SW480 (cell line): ENCODE measurements at places on chromosomes 2 and 18.

- DNase-seq = no peak
Measured at GRCh38 chr2:215847718-215848117, 165.6 kb downstream of the MREG start.

GRCh38 chr2:171389325-171389724 is 44.5 kb downstream of the METTL8 start:
- no peak for DNase-seq

- DNase-seq = peak; percentile 82
Measured at GRCh38 chr2:58973811-58974281, 732.7 kb upstream of the FANCL start.

GRCh38 chr2:20562540-20563225 is 88.2 kb downstream of the HS1BP3 start:
- no peak for DNase-seq

GRCh38 chr18:497688-498087 is 2.8 kb downstream of the COLEC12 start:
- no peak for DNase-seq

- DNase-seq = peak; percentile 79
Measured at GRCh38 chr2:127454595-127455565, 36.7 kb downstream of the PROC start.

DNA sequence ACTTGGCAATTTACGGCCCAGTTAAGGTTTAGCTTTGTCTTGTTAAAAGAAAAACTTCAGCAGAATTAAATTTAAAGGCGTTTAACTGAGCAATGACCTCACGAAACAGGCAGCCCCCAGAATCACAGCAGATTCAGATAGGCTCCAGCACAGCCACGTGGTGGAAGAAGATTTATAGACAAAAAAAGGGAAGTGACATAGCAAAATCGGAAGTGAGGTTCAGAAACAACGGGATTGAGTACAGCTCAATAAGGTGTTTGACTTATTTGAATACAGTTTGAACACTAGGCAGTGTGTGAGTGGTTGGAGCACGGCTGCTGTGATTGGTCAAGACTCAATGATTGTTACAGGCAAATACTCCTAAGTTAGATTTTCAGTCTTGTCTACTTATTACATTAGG is 79.8 kb downstream of the MOGAT1 start:
- DNase-seq = no peak

DNA sequence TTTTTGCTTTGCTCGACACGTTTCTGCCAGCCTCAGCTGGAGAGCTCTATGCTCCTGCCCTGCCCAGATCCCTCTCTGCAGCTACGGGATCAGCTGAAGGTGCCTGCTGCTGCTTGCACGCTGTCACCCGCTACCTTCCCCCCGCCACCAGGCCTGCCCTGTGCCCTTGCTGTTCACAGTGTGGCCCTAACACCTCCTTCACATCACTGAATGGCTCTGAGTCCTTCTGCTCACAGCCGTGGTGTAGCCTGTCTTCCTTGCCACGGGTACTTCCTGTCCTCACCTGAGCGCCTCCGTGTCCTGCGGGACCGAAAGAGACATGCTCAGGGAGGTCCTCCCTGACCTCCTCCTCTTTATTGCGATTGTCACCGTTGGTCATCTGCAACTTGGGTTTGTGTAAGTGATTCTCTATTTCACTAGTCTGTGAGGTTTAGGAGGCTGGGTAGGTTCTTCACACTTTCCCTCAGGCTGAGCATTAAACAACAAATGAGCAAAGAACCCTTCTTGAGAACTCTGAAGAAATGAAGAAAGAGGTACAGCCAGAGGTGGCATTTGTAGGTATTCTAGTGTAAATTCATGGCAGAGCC is 127.5 kb downstream of the NCK2 start:
- no peak for DNase-seq

DNA sequence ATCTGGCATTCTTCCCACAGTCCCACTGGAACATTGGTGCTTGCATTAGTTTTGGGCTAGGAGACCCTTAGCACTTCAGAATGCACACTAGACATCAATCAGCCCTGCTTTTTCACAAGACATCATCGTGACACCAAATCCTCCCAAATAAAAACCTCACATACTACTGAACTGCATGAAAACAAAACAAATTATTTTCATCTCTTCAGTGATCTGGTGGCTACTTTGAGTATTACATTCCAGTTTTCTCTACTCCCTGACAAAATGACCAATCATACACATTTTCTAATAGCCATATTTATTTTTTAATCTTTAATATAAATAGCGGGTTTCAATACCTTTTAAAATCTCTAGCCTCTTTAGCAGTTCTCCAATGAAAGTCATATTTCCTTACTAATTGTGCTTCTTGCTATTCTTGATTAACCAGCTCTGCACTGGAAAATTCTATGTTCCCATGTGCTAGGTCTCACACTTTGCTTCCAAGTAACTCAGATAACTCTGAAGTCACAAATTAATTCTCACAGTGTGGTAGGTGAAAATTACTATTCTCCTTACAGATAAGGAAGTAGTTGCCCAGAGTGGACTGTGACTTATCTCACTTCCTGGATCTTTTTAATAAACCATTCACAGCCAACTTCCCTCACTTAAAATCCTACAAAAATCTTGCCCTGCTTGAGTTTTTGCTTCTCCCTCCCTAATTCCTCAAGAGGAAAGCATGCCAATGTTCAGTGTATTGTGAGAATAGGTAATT is 82.5 kb upstream of the EPB41L3 start:
- no peak for DNase-seq

GRCh38 chr2:54054271-54054670 is 61.1 kb upstream of the ACYP2 start:
- DNase-seq = no peak

GRCh38 chr2:150232871-150233270 is 254.6 kb downstream of the RND3 start:
- DNase-seq = no peak

GRCh38 chr2:160096409-160096808 is 34.0 kb upstream of the PLA2R1 start:
- DNase-seq = no peak

DNA sequence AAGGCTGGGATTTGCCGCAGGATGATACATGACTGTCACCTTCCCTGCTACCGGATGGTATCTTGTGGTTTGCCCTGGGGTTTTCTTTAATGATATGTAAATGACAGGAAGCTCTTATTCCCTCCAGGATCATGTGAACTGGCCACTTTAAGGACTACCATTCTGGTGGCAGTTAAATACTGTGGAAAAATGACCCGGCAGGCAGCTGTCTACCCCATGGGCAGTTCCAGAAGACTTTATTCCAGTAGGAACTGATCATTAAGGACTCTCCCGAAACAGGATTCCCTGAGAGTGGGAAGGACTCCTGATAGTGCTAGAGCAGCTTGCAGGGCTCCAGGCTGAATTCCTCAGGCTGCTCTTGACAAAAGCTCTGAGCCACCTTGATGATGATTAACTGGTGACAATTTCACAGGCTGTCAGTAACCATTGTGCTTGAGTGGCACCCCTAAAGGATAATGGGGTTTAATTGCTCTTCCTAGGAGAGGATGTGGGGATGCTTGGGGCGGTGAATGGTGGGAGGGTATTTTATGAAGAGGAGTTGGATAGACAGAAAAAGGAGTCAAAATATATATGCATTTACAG is 212.0 kb downstream of the CPS1 start:
- no peak for DNase-seq

DNA sequence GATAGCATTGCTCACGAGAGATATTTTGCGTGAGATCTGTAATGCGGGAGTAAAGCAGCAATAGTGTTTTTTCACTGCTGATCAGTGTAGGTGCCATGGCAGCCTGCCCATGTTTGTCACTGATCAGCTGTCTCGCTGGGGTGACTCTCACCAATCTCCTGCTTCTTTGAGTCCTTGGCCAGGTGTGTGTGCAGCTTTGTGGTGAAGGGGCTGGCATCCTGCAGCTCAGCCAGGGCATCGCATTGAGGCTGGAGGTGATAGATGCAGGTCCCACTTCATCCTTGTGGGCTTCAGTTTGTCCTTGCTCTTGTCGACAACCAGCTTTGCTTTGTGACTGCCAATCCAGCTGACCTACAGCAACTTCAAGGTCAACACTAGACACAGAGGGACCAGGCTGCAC is 258.3 kb upstream of the CXCR4 start:
- no peak for DNase-seq

DNA sequence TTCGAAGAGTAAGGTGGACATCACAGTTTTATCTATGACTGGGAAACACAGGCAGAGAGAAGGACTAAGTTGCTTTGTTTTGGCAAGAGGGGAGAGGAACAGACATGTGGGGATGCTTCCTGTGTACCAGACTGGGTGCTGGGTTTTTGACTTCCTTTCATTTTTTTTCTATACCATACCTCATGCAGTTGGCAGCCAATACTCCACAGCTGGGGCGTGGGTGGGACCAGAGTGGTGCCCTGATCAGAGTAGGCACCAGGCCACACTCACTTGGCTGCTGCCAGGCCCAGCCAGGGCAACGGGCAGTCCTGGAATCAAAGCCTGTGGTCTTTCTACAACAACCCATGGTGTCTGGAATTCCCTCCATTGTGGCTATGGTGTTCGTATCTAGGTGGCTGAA is 45.2 kb downstream of the SH3RF3 start:
- DNase-seq = no peak

DNA sequence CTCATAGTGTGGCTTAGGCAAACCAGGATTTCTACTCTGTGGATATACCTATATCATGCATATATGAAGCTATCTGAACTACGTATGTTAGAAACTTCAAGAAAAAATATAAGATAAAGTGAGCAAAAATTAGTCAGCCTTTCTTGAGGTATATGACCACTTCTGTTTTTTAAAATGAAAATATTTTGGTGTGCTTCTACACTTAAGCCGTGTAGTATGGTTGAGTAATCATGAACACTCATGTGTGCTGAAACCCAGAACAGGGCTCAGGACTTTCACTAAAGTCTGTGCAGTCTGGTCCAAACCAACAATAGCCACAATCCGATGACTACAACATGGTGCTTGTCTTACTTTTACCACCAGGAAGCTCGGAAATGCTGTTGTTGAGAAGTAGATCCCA is 48.9 kb upstream of the TMEM177 start:
- DNase-seq = no peak

DNA sequence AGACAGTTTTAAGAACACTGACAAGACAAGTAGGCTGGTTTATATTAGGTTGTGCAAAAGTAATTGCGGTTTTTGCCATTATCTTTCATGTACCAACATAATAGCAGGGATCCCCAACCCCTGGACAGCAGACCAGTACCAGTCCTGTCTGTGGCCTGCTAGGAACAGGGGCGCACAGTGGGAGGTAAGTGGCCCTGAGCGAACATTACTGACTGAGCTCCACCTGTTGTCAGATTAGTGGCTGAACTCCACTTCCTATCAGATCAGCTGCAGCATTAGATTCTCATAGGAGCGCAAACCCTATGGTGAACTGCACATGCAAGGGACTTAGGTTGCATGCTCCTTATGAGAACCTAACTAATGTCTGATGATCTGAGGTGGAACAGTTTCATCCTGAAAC is 921.9 kb downstream of the CCDC85A start:
- no peak for DNase-seq
